ENCODE measurements at places on chromosomes 12 and 14.

DNA sequence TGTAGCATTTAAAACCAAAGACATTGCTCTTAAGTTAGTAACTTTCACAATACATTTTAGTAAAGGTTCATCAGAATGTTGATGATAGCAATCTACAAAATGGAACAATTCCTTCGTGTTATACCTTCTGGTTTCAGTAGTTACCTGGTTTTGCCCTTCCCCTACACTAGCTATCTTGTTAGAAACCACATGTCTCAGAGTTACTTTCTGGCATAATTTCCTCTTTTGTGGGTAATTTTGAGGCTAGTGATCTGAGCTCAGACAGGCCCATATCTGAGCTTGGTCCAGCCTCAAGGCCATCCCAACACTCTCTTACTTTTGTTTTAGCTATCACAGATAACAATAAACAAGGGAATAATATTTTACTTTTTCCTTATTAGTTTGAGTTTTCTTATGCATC lies 196.9 kb downstream of the KITLG start:
- no peak for DNase-seq

DNA sequence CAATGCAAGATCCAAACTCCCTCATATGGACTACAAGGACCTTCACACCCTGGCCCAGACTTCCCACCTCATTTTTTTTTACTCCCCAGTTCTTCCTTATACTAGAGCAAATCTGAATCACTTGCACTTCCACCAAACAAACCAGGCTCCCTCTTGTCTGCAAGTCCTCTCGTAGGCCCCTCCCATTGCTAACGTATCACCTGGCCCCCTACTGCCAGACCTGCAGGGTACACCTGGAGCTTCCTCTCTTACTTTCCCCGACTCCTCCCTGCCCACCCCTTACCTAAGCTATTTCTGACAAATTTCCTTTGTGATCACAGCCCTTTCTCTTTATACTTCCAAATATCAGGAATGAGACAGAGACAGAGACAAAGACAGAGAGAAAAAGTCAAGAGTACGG lies 463.9 kb downstream of the GALC start:
- DNase-seq, result no peak

DNA sequence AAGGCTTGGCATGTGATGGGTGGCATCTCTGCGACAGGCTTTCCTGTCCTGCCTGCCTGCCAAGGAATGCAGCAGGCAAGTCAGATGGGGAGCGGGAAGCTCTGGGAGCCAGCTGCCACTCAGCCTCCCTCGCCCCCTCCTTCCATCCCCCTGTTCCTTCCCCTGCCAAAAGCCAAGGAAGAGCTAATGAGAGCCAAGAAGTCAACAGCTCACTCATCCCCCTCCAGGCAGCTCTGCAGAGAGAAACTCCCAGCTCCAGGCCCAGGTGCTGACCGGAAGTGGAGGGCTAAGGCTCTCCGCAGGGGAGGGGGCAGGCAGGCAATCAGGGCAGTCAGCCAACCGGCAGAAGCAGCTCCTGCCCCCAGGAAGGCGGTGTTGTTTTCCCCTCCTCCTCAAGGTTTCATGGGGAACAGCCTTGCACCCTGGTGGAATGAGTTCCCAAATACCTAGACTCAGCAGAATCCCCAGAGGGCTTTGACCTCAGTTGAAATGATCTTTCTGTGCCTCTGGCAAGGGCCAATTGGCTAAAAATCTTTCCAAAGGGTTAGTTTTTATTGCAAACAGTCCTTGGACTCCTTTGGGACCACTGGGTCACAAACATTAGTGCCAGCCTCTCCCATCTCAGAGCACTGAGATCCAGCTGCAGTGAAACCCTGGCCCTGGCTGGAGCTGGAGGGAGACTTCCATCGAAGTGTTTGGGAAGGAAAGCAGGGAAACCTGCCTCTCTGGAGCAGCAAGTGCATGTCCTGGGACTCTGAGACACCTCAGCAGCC lies 349.1 kb downstream of the DPF3 start:
- no peak for DNase-seq

DNA sequence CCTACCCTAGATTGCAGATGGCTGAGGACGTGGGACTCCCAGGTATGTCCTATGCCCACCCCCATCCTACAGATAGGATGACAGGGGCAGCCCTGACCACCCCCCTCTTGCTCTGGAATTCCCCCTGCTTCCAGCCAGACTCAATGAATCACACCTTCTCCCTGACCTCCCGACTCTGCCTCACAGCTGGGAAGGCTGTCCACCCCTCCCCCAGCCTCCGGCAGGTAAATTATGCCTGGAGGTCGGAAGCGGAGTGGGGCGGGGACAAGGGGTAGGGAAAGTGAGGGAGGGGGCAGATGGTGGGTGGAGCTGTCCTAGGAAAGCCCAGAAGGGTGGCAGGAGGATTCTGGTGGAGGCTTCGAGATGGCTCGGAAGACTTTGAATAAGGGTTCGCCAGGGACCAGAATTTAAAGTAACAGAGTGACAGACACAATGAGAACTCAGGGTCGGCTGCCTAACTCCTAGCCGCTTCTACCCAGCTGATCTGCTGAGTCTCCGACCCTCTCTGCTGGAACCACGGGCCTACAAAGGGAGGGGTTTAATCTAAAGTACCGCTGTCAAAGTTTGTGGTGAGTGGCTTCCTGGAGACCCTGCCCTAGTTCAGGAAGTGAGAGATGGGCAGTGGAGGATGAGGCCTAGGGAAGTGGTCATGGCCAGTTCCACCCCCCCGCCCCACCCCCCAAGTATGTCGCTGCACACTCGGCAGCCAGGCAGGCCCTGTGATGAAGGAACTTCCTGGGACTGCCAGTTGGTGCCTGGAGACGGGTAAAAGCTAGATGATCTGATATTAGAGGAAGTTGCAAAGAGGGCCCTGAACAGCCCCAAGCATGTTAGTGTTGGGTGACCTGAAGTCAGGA lies 4.2 kb downstream of the PLEKHG3 start:
- DNase-seq, result peak; percentile 36

DNA sequence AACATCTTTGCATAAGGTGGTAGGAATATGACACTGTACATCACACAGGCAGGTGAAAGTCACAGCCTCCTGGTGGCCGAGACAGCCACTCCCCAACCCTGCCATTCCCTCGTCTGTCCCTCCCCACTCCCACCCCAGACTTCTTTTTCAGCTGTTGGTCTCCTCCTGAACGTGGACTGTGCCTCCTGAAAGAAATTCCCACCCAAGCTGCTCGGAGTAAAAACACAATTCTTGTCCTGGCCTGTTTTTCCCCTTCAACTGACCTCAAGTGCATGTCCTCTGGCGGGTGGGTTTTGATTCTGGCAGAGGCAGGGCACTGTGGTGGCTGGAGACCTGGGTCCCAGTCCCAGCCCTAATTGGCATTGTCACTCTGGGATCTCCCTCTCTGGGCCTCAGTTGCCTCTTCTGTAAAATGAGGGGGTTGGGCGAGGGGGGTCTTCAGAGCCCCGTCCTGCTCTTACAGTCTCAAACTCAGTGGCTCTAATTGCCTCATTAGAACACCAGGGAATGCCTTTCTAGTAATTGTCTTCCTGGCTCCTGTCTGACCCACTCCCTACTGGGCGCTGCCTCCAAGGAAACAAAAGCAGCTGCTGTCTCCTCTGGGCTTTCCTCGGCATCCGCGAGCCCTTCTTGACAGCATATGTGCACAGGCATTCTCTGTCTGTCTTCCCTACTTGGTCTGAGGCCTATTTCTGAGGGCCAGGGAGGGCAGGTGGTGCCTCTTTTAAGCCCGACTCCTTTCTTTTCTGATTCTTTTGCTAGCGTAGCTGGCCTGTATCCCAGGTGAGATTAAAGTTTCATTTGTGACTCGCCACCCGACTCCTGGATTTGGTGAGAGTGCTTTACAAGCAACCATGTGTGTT lies 186.6 kb upstream of the RMST start:
- no peak for DNase-seq

DNA sequence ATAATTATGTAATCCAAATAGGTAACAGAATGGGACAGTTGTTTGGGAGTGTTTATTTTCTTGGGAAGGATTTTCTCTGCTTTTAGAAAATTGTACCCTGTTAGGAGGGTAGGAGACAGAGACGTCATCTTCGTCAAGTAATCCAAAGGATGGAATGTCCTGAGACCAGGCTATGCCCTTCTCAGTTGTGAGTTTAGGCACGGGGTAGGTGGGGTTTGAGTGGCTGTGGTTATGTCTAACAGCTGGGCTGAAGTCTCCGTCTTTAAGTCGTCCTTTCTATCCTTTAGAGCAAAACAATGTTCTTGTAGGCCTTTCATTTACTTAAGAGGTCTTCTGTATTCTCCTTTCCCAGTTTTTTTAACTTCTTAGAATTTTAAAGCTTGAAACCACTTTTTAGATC lies 5.7 kb downstream of the SOCS2 start:
- DNase-seq, result no peak

GRCh38 chr12:67634303-67634761 lies 14.2 kb upstream of the DYRK2 start:
- no peak for DNase-seq

DNA sequence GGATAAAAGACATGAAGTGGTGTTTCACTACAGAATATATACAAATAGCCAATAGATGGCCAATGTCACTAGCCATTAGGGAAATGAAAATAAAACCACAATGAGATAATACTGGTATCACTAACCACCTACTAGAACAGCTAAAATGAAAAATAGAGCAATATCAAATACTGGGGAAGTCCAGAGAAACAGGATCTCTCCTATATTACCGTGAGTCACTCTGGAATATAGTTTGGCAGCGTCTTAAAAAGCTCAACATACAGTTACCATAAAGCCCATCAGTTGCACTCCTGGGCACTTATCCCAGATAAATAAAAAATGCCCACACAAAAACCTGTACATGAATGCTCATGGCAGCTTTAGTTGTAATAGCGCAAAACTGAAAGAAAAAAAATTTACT lies 101.7 kb downstream of the TMTC1 start:
- no peak for DNase-seq

GRCh38 chr12:66932126-66932525 lies 253.2 kb upstream of the GRIP1 start:
- DNase-seq, result no peak

GRCh38 chr12:6606331-6607131 lies 648 bp downstream of the CHD4 start:
- DNase-seq, result peak; percentile 69

DNA sequence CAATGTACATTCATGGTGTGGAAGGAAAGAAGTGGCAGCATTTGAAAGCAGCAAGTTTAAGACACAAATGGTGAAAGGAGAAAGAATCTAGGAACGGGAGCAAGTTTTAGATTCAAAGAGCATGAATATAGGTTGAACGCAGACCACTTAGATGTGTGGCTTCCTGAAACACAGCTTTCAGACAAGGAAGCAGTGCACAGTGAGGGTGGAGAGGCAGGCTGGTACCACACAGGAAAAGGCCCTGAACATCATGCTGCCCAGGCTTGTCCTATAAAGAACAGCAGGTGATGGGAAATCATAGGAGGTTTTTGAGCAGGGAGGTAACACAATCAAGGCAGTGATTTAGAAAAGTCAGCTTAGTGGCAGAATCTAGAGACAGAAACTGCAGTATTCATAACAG lies 35.6 kb downstream of the GNS start:
- no peak for DNase-seq

DNA sequence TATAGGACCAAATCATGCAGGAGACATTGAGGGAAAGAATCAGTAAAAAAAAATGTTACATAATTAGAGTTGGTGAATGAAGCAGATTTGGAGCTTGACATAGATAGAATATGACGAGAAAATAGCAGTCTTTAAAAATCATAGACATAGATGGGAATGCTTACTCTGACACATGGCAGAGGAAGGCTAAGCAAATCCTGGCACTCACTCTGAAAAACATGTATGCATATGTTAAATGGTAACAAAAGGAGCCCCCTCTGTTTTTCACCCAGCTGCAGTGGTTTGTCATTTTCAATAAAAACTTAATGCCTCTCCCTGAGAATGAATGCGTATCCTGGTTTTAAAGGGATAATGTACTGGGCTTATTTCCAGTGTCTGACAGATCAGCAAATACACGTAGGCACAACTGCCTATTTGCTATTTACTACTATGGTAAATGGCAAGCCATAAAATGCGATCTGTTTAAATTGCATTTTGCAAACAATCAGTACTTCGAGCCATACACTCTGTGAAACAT lies 561.2 kb upstream of the SEL1L start:
- DNase-seq, result no peak

DNA sequence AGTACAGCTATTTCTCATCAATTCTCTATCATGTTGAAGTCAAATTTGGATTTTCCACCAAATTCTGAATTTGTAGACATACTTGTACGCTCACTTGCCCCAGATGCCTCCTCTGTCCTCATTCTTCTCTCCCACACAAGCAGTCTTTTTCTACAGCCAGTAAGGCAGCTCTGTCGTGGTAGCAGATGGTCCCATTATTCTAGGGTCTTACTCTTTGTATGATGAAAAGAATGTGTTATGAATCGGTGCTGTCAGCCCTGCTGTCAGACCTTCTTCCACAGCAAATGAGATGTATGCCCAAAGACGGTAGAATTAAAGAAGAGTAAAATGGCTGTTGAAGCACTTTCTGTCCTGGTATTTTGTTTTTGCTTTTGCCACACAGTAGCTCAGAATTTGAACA lies 17.2 kb upstream of the PAPLN start:
- DNase-seq, result no peak

GRCh38 chr12:9757433-9758025 lies 3.2 kb downstream of the CD69 start:
- DNase-seq, result no peak

DNA sequence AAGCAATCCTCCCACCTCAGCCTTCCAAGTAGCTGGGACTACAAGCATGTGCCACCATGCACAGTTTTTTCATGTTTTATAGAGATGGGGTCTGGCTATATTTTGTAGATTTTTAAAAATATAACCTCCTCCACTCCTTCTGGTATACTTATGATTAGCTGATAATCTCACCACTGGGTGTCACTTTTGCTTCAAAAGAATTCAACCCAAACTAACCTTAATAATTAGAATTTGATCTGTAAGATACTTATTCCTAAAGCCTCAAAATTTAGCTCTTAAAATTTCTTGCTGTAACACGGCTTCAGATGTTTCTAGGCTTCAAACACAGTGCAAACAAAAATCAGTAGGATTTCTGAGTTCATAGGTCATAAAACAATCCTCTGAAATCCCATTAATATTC lies 130.3 kb downstream of the CEP83 start:
- no peak for DNase-seq

GRCh38 chr12:39441189-39441962 lies 1.5 kb downstream of the KIF21A start:
- DNase-seq, result no peak

DNA sequence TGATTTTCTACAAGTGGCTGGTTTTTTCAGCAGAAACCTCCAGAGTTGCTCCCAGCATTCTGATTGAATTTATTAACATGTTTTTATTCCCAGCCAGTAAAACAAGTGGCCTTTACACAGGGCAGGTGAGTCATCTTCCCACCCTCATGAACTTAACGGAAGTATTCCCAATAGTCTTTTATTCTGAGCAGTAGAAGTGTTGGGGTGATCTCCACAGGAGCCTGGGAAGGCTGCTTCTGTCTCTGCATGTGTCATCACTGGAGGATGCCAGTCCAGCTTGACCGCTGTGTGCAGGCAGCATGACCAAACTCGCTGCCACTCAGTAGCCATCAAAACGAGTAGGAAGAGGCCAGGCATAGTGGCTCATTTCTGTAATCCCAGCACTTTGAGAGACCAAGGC lies 13.4 kb upstream of the DNAH10 start:
- DNase-seq, result no peak

GRCh38 chr14:104445086-104445485 lies 134.5 kb upstream of the C14orf180 start:
- DNase-seq, result no peak

GRCh38 chr12:119725523-119725922 lies 57.6 kb downstream of the PRKAB1 start:
- DNase-seq, result no peak

All from stimulated activated naive CD4-positive, alpha-beta T cell treated with Interleukin-2 at 50 U/mL for 16 hours (primary cell).